ENCODE measurements at places on chromosomes 16 and 17.

GRCh38 chr17:76585649-76586593 lies at the start of gene ST6GALNAC2:
Gene ST6GALNAC2 (minus strand): TSS chr17:76585860. CDS start chr17:76585808, 52 bp downstream.
- peak; percentile 41 for DNase-seq

GRCh38 chr17:52147872-52148271 lies 10.6 kb downstream of the CA10 start:
- DNase-seq, result no peak

- no peak for DNase-seq
Observed at GRCh38 chr17:64739316-64740058, 77.4 kb upstream of the SMURF2 start.

GRCh38 chr17:74354123-74354522 lies 7.5 kb downstream of the BTBD17 start:
- peak; percentile 39 for DNase-seq

DNA sequence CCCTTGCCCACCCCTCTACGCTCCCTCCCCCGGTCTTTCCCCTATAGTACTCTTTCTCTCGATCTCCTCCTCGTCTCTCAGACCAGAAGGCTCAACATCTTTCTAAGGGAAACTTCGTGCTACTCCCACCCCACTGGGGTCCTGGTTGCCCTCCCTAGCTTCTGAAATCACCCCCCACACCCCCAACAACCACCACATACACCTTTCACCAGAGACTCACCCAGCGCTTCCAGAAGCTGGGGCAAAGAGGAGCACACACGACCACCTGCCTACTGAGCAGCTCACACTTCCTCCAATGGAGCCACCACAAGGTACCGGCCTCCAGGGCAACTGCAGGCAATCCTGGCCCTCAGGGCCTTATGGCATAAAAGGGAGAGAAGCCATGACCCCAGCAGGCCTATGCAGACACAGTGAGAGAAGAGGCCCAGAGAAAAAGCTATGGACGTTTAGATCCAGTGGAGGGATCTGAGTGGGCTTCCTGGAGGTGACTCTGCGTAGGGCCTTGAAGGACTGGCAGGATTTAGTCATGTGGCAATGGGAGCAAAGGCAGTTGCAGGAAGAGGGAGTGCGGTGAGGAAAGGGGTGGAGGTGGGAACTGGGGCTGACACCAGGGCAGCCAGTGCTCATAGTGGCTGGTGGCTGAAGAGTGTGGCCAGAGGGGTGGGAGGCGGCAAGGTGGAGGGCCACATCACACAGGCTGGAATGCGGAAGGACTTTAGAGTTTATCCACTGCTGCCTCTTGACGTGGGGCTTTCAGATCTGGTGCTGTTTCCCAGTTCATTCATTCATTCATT lies 12.1 kb upstream of the TMEM92 start:
- DNase-seq, result no peak

GRCh38 chr16:52469775-52470174 lies 77.2 kb downstream of the TOX3 start:
- no peak for DNase-seq

DNA sequence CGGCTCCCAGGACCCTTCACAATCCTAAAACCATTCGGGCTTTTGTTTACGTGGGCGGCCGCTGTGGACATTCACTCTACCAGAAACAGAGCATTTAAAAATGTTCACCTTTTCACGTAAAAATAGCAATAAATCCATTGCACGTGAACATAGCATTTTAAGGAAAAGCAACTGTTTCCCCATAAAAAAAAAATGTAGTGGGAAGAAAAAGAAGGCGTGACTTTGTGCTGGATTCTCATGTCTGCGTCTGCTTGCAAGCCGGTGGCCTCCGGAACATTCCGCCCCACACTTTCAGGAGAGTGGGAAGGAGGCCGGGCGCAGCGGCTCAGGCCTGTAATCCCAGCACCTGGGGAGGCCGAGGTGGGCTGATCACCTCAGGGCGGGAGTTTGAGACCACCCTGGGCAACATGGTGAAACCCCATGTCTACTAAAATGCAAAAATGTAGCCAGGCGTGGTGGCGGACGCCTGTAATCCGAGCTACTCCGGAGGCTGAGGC lies 13.4 kb upstream of the GNG13 start:
- no peak for DNase-seq

GRCh38 chr16:2296661-2297505 lies 29.0 kb upstream of the RNPS1 start:
- DNase-seq, result peak; percentile 4

GRCh38 chr17:30263552-30264333 lies 28.0 kb downstream of the BLMH start:
- DNase-seq, result no peak

- DNase-seq, result no peak
Observed at GRCh38 chr17:76751416-76751993, 13.6 kb downstream of the MFSD11 start.

DNA sequence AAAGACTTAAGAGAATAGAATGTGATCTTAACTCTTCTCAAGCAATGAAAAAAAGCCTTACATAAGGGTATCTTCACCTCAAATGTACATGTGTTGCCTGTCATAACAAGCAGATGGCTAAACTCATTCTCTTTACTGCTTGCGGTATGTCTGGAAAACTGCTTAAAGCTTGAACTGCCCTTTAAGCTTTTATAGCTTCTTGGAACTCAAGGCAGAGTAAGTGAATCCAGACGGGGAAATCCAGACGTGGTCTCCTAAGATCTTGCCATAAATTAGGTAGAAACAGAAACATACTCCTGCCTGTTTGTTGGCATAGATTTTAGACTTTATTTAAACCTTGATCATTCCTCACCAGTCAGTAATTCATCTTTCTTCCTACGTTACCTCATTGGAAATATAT lies 19.6 kb downstream of the CLUAP1 start:
- DNase-seq, result no peak

GRCh38 chr17:31598399-31598782 lies 206.9 kb downstream of the RAB11FIP4 start:
- no peak for DNase-seq

- DNase-seq, result no peak
Observed at GRCh38 chr17:69815406-69815805, 259.6 kb upstream of the KCNJ16 start.

DNA sequence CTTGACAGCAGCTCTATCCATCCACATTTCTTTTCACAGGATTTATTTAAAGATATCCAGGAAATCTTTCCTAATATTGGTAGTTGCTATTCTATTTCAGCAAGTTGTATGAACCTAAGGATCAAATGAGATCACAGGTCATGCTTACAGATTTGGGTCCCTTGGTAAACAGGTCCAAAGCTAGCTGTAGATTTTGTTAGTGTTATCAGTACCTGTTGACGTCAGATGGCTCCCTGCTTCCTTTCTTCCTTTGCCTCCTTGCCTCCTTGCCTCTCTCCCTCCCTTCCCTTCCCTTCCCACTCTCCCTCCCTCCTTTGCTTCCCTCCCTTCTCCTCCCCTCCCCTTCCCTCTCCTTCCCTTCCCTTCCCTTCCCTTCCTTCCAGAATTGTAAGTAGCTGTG lies 76.6 kb downstream of the EFCAB13 start:
- DNase-seq, result no peak

DNA sequence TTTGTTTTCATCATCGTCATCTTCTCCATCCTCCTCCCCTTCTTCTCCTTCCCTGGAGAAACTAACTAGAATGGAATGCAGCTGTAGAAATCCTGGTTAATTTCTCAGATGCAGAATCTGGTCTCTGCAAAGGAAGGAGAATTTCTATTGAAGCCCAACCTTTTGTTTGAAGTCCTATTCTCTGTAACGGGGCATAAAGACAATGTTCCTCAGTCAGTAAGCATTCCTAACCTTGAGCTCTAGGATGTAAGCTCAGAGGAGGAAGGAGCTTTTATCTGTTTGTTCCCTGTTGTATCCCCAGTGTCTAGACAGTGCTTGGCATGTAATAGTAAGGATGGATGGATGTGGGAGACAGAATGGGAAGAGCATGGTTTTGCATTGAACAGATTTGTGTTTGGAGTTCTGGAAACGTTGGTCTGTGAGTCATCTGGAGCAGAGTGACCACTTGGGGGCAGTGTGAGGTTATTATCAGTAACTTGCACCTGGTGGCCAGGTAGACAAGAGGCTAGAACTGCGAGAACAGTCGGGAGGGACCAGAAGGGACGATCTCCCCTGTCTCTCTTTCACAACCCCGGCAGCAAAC lies 363.7 kb downstream of the SNX29 start:
- peak; percentile 4 for DNase-seq

DNA sequence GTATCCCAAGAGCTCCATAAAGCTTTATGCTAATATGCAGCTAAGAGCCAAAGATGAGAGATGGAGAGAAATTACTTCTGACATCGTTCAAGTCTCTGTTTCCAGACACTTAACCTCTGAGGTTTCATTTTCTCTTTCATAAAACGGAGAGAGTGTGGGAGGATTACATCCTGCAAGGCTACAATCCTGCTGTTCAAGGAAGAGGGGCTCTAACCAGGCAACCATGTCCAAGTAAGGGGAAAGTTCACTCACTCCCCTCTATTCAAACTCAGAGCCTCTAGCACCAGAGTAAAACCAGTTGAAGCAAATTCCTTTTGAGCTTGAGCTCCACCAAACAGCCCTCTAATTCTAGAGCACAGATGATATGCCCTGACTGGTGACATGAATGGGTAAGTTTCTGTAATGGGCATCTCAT lies 397.4 kb downstream of the NPIPA8 start:
- no peak for DNase-seq

DNA sequence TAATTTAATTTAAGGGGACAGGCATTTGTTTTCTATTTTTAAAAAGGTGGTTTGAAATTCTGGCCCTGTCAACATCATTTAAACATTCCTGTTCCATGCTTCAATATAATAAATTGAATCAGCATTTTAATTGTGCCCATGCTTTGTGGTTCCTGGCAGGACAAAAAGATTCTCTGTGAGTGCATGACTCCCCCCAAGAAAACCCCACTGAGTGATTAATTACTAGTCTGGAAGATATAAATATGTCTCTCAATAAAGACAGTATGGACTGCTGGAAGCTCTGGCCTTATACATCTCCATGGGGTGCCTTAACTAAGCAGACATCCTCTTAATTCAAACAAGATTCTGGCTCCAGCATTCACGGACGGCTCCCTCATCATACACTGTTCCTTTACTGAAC lies 95.0 kb upstream of the PSMD7 start:
- no peak for DNase-seq

- DNase-seq, result no peak
Observed at GRCh38 chr17:37148156-37148555, 199.4 kb downstream of the AATF start.

DNA sequence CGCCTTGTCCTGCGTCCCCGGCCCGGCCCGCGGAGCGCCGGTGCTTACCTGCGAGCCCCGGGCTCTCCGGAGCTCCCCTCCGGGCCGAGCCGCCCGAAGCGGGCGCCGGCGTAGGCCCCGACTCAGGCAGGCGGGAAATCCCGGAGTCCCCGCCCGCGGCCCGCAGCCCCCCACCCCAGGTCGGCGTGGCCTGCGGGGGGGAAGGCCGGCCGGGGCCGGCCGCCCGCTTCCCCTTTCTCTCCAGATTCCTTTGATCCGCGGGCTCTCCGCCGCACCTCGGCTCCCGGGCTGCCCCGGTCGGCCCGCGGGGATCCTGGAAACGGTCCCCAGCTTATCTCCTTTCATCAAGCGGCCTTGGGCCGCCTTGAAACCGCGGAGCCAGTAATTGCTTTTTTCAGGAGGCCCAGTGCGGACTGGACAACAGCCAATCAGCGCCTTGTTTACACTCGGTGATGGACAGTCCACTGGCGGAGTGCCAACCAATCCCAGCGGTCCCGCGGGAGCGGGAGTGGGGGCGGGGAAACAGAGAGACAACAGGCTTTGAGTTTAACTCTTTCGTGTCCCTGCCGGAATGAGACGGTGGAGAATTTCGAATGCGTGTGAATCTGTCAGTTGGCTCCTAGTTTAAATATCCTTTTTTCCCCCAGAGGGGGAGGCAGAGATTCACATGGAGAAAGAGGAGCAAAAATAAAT lies 1.4 kb upstream of the BAHCC1 start:
- DNase-seq, result peak; percentile 49

- no peak for DNase-seq
Observed at GRCh38 chr17:81920612-81921536, 2.9 kb upstream of the SIRT7 start.

DNA sequence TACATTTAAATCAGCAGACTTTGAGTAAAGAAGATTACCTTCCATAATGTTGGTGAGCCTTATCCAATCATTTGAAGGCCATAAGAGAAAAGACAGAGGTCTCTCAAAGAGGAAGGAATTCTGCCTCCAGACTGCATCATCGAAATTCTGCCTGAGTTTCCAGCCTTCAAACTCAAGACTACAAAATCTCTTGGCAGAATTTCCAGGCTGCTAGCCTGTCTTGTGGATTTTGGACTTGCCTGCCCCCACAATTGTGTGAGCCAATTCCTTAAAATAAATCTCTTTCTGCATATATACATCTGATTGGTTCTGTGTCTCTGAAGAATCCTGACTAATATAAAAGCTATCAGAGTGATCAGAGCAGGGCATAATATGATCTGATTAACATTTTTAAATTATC lies 216.6 kb upstream of the CPHXL start:
- DNase-seq, result no peak

DNA sequence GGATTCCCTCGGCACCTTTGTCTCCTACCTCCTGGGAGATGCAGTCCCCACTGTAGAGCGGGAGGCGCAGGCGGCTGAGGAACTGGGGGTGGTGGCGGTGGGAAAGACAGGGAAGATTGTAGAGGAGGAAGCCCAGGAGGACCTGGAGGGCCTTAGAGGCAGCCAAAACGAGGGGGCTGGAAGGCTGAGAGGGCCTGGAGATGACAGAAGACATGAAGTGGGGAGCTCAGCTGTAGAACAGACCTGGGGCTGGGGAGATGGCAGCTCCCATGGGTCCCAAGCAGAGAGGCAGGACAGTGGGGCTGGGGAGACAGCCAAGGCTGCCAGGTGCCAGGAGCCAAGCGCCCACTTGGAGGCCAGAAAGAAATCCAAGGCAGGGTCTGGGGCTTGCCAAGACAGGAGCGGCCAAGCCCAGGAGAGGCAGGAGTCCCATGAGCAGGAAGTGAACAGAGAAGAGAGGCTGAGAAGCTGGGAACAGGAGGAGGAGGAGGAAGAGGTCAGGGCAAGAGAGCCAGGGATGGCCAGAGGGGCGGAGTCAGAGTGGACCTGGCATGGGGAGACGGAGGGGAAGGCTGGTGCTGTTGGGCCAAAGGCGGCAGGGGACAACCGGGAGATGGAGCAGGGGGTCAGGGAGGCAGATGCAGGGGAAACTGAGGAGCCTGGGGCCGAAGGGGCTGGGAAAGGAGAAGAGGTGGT lies 803 bp downstream of the APOBR start:
- no peak for DNase-seq

- DNase-seq, result no peak
Observed at GRCh38 chr17:56373981-56374833, 219.3 kb upstream of the NOG start.

DNA sequence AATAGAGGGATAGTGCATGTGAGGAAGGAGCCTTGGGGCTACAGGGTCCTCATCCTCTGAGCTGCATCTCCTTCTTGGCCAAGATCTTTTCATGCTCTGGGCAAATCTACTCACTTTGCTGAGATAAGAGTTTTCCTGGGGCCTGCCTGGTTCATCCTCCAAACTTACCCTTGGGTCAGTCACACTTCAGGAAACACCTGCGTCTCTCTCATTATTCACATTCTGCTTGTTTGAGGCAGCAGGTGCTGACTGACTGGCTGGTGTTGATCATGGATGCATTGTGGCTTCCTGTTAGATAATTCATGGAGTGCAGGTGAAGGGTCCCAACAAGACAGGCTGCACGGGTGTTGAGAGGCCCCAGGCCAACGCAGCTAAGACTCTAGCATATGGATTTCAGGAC lies 162.6 kb downstream of the SALL1 start:
- no peak for DNase-seq

GRCh38 chr17:67180275-67180674 lies 64.7 kb downstream of the HELZ start:
- no peak for DNase-seq

- DNase-seq, result no peak
Observed at GRCh38 chr16:84459941-84460405, 44.5 kb downstream of the MEAK7 start.

- no peak for DNase-seq
Observed at GRCh38 chr16:3046641-3047386, 453 bp downstream of the MMP25 start.

Data from CD4-positive, alpha-beta T cell treated with Interleukin-2 at 100 ng/mL for 4 hours (primary cell).